ENCODE measurements at places on chromosomes 4 and X.

DNA sequence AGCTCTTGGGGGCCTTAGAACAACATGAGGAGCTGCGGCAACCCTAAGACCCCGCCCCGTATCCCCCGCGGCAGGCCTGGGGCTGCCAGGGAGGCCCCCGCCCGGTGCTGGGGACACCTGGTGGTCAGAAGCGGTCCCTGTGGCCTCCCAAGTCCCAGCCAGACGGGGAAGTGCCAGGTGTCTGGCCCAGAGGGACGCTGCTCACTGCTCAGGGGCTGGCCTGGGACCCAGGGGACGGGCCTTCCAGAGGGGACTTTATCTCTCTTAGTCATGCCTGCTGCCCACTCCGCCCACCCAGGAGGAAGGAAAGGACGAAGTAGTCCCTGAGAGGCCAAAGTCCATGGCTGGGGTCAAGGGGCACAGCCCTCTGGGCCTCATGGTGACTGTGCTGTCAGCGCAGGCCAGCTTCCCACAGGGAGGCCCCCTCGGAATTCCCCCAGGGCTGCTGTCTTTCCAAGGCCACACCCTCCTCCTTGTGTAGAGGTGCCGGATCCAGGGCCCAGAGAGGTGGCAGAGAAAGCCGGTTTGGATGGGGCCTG, 31.0 kb upstream of the HTRA3 start:
- no peak for DNase-seq

DNA sequence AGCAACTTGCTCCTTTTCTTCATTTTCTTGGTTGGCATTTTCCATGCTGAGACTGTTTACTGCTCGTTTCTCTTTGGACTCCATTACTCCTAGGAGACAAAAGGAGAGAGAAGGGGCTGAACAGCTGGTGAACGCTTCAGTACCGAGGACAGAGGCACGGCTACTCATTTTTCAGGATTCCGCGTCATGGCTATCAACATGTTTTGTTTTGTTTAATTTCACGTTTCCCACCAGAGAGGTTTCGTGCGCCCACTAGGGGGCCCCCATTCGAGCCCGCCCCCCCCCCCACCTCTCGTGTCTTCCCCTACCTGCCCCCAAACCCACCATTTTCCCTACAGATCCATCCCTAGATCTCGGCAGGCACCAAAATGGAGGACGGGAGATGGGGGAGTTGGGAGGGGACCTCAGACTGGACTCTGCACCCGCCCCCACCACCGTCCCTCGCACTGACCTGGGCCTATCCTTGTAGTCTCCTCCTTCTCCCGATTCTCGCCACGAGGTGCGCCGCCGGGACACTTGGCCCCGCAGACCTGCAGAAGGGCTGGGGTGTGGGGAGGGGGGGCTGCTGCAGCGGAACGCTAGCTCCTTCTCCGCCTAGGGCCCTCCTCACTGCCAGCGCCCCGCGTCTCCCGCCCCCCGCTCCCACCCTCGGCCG, 653 bp downstream of the BEX1 start:
- no peak for DNase-seq

DNA sequence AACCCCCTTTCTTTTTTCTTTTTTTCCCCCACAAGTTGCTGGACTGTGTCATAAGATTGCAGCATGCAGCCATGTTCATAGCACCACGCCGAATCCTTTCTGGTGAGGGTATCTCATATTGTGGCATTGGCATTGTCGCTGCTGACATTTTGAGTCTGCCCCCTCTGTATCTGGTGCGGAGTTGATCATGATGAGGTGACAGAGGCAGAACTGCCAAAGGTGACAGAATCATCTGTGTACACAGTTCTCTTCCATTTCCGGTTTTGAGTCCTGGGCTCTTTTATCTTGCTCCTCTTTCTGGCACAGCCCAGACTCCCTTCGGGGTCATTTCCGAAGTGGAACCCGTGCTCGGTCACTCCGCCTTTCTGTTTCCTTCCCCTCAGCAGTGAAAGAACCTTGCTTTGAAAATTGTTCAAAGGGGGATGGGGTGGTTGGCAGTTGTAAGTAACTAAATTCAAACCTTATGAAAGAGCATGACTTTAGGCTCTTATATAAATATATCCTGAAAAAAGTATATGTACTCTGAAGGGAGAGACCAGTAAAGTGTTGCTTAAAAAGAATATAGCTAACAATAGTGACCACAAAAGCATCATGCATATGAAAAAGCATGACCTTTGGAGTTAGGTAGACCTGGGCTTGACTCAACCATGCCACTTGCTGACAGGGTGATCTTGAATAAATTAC, 55.0 kb upstream of the BMP2K start:
- no peak for DNase-seq

- DNase-seq: no peak
Measured at GRCh38 chrX:11886745-11887144, 128.7 kb downstream of the MSL3 start.

DNA sequence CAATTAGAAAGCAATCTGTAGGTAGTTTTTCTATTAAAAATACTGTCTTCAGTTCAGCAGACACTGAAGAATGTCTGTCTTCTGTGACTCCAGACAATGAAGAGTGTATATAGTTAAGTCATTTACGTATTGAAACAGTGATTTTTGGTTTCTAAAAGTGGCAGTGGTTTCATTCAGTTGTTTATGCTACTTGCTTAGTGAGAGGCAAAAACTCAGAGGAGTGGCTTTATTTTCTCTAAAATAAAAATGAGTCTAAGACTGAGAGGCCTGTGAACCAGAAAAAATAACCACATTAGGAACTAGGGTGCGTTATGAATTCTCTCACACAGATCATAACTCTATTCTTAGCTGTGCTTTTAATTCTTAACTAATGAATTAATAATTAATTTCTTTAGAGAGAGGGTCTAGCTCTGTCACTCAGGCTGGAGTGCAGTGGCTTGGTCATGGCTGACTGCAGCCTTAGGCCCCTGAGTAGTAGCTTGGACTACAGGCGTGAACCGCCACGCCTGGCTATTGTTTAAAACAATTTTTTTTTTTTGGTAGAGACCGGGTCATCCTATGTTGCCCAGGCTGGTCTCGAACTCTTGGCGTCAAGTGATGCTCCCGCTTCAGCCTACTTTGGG, 31.4 kb downstream of the FREM3 start:
- DNase-seq: no peak

DNA sequence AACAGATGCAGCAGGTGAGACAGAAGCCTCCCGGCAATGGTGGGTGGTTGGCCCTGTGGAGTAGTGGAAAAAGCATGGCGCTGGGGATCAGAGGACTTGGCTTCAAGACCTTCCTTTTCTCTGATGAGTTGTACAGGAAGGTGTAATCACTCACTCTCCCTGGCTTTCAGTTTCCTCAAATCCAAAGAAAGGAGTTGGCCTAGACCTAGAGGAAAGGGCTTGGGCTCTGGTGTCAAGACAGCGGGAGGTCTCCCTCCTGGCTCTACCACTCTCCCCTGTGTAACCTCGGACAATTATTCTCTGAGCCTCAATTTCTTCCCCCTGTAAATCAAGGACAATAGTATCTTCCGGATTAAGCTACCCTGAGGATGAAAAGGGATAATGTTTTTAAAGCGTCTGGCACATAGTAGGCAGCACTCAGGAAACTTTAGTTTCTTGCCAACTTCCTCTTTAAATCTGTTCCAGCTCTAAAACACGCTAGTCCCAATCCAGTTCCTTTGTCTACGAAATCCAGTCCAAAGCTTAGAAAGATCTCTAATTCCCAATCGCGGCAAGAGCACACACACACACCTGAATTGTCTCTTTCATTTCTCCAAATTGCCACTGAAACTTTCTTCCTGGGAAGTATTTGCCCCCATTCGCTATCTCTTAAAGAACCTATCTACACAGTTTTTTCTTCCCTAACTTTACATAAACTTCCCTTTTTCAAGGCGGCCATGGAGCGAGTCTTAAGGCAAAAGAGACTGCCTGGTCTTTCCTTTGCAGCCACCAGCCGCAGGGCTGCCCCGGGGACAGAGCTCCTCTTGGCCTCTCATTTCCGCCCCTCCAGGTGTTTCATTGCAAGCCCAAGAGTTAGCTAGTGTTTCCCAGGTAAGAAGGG, 29.9 kb upstream of the GPC4 start:
- no peak for DNase-seq

Measured in stimulated activated CD8-positive, alpha-beta memory T cell treated with anti-CD3 and anti-CD28 coated beads, Interleukin-12 subunit alpha, Interleukin-12 subunit beta, amount 100 ng/mL, for 4 hours (primary cell).